ENCODE measurements at places on chromosomes 4 and X.

DNA sequence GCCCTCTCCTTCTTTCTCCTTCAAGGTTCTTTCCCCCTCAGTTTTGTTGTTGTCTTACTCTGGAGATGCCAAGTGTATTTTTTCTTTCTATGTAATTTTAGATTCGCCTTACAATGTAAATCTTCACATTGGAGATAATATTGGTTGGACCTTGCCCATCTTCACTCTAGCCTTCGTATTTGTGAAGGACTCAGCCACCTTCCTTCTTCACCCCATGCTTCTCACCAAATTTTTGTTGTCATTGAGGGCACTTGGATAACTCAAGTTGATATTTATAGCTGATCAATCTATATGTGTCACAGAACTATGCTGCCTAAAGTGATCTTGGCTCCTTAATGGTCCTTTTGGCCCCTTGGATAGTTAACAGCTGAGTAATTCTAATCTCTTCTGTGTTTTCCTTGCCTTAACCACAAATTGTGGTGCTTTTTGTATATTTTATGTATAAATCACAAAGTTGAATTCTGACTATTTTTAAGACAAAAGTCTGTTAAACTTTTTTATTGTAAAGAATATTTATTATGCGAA, 6.5 kb downstream of the SPRY1 start:
- no peak for DNase-seq

DNA sequence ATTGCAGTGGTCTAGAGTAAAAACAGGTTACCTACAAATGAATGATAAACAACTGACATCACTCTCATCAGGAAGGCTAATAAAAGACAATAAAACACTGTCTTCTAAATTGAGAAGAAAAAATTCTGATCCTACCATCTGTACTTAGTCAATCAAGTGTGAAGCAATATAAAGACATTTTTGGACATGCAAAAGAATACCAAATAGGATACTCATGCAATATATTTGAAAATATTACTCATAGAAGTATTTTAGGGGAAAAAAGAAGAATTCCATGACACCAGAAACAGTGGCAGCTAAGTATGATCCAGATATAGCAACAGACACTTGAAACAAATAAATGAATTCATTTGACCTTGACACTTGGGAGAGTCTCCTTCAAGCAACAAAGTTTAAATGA, 63.8 kb upstream of the FAM120C start:
- DNase-seq, result no peak

DNA sequence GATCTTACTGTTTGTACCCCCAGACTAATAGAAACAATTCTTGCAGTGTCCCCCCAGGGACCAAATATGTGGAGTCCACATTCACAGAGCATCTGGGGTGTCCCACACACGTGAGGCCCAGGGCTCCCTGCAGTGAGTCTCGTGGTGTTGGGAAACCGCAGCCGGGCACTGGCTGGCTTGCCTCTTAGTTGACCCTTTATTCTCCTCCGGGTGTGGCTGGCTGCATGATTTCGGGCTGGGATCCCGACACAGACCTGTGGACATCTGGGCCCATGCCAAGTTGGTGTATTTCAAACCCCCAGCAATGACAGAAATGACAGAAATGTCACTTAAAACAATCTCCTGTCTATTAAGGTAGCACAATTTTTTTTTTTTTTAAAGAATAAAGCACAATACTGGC, 15.6 kb upstream of the CLDN24 start:
- DNase-seq, result no peak

DNA sequence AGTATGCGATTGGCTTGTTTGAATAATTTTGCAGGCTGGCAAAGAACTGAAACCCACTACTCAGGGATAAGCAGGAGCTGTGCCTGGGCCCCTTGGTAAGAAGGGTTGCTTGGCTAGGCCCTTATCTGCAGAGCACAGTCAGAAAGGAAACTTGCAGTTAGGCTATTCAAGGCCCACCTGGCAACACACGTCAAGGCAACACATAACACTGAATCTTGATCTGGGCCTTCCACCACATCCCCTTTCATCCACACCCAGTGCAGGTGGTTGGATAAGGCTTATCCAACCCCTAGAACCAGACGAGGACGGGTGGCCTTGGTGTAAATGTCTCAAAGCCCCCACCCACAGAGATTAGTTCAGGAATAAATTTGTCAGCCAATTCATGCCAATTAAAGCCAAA, 72.8 kb upstream of the NEIL3 start:
- DNase-seq, result no peak

DNA sequence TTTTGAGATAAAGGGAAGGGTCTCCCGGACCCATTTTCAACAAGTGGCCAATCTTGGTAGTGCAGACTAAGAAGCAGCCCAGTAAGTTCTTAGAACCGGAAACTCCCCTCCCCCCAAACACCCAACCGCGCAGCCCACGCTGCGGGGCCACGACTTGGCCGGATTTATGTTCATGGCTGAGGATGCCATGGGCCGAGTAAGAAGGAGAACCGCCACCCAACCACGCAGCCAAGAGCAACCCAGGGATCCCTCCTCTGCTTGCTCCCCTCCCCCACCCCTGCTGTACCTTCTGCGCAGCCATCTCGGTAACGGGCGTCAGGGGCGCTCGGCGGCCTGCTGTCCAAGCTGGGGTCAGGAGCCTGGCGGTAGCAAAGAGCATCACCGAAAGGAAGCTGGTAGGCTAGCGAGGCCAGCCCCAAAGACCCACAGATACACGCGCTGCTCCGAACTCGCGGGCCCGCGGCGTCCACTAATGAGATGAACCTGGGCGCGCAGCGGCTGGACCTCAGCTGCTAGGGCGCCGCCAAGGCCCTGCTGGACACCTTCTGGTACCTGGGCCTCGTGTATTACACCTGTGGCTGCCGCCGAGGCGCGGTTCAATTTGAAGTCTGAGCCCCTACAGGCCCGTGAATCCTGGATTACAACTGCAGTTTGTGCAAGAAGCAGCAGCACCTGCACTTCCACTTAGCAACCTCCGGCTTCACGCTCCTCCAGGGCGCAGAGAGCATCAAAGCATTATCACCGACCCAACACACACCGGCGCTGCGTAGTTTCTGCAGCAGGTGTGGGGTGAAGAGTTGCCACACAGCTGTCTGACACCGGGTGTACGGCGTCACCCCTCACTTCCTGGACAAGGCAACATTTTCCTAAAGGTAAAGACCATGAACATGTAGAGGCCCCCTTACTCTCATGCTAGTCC, 63.4 kb downstream of the NUDT10 start:
- DNase-seq, result no peak

- DNase-seq, result no peak
Observed at GRCh38 chrX:154737136-154737535, 13.7 kb downstream of the GAB3 start.

GRCh38 chr4:41221850-41222645, 7.7 kb upstream of the APBB2 start:
- DNase-seq, result no peak

GRCh38 chrX:50161127-50161526, 39.7 kb downstream of the AKAP4 start:
- DNase-seq, result no peak

GRCh38 chrX:129655547-129656249, 942 bp upstream of the APLN start:
- DNase-seq, result no peak

- DNase-seq, result no peak
Observed at GRCh38 chr4:1012034-1012739, 761 bp downstream of the FGFRL1 start.

DNA sequence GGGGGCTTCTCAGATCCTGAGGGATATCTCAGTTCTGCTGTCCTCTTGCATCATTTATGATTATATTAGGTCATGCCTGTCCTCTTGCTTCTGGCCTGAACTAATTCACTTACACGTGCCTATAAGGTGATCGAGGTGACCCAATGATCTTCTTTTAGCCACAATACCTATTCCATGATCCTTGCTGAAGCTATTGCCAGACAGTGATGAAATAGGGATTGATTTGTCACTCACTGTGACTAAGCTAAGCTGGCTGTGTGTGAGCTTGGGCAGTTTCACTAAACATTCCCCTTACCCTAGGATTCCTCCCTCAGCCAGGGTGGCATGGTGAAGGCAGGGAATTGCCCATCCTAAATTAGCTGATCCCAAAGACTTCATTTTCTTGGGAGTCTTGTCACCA, 19.0 kb downstream of the HADH start:
- DNase-seq, result no peak
